ENCODE measurements at places on chromosomes 5 and 9.

- DNase-seq, result no peak
These were observed 68.9 kb downstream of the COL27A1 start for GRCh38 chr9:114224247-114224610.

- no peak for DNase-seq
These were observed 181.1 kb upstream of the CHD1 start for GRCh38 chr5:99109894-99110293.

DNA sequence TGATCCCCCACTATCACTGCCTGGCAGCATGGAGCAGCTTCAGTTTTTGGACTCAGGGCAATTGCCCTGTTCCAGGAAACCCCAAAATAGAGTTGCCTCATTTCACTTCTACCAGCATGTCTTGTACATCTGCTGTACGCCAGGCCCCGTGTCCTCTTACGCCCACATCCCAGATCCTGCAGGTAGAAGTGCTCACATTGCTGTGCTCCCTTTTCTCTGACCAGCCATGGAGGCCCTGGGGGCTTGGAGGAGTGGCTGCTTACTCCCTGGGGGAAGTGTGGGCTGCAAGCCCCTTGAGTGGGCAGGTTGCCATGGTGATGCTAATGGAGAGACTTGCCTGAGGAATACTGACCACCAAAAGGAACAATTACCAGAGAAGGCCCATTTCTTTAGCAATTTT lies 55.6 kb upstream of the KCNIP1 start:
- no peak for DNase-seq

- DNase-seq, result no peak
These were observed 482.7 kb upstream of the TLE4 start for GRCh38 chr9:79089054-79089560.

- no peak for DNase-seq
These were observed 76.2 kb upstream of the STXBP1 start for GRCh38 chr9:127535834-127536233.

GRCh38 chr9:23830929-23831730 lies 5.1 kb upstream of the ELAVL2 start:
- DNase-seq, result no peak

- DNase-seq, result no peak
These were observed 40.8 kb downstream of the SNX18 start for GRCh38 chr5:54558362-54558761.

DNA sequence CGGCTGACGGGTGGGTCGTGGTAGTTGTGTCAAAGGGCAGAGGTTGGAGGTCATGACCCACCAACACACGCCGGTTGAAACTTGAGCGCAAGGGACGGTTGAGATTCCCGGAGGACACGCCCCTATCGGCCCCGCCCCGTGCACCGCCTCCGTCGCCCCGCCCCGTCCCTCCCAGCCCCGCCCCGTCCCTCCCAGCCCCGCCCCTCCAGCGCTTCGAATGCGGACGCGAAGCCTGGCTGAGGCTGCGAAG lies 226 bp upstream of the RANBP17 start:
- DNase-seq, result no peak
